Right renal cortex interstitium (tissue), 3 donors: ENCODE measurements at places on chromosomes 5 and 9. TPM values are rescaled to one million over a fixed set of nuclear protein-coding genes. Genes with fewer than 3 reads are reported as not detected.

The PGM5 gene
- polyA plus RNA-seq = 44.6 TPM

The SLC36A2 gene
- polyA plus RNA-seq = 5.7 TPM

The MARCOL gene
- not detected for polyA plus RNA-seq

GRCh38 chr5:68350176-68350575 lies 134.6 kb downstream of the PIK3R1 start:
- no peak for DNase-seq

DNA sequence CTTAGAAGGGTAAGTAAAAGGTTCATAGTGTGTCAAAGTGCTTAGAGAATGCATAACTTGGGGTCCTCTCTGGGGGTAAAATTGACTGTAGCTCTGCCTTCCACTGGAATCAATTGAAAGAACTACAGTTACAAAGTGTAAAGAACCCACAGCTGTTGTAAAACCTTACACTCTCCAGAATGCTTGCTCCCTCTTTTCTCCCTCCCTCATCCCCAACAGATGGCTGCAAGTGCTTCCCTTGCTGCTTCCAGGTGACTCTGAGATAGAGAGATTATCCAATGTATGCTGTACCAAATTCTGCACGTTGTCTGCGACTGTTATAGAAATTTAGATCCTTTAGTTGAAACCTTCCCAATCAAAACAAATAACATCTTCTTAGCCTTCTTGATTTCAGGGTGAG lies 126.0 kb downstream of the STK32A start:
- DNase-seq = no peak

The PPIC gene
- polyA plus RNA-seq = 43.8 TPM

- DNase-seq = no peak
Observed at GRCh38 chr9:21450733-21451394, 10.6 kb downstream of the IFNA1 start.
